Small intestine (tissue), 16 donors: ENCODE measurements at places on chromosomes 3 and 15. TPM values are rescaled to one million over a fixed set of nuclear protein-coding genes. Genes with fewer than 3 reads are reported as not detected.

ZIC1 gene
- 0.03 TPM for polyA plus RNA-seq

TTC23 gene
- 4.3 TPM for polyA plus RNA-seq

DNA sequence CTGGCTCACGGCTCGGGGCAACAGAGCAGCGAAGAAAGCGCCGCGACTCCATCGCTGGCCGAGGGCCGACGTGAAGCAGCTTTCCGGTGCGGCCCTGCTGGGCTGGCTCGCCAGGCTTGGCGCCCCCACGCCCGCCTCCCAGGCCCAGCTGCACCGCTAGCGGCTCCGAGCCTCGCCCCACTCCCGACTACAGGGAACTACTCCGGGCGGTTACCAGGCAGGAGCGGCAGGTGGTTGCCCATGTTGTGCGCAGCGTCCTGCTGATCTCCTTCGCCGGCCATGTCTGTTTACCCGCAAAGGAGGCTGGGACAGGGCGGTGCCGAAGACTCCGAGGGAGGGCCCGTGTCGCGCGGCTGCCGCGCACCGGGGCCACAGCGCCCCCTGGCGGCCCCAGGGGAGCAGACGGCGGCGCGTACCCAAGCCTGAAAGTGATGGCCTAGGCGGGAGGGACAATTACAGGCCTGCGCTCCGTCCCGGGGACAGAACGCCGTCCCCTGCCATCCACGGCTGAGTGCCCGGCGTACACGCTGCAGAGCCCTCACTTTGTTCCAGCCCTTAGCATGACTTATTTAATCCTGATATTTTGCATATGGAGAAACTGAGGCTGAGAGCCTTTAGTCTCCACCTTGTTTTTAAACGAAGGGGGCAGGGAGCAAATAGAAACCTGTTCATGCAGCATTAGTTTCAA lies at the start of gene CRBN:
TSS of gene CRBN (minus strand) at position 285 of the 688 bp plus-strand sequence. CDS start at position 281, 4 bp downstream.
- no peaks in the 10 kb centered on the region for H3K27me3 ChIP-seq
- DNase-seq, result peak; percentile 86
- H3K4me1 ChIP-seq, result peaks cover 9% of the 10 kb centered on the region
- H3K4me3 ChIP-seq, result peak within 1 kb of the TSS; percentile 92
- peak within 1 kb of the TSS; percentile 30 for H3K27ac ChIP-seq
- peaks cover 2% of the 10 kb centered on the region for H3K36me3 ChIP-seq

- H3K4me1 ChIP-seq, result no peaks in the 10 kb centered on the region
- DNase-seq, result no peak
- H3K36me3 ChIP-seq, result no peaks in the 10 kb centered on the region
- no peaks in the 10 kb centered on the region for H3K27me3 ChIP-seq
- H3K27ac ChIP-seq, result no peak overlapping the region
Observed at GRCh38 chr3:52502001-52502400, 6.9 kb downstream of the STAB1 start.

- no peaks in the 10 kb centered on the region for H3K4me1 ChIP-seq
- H3K27me3 ChIP-seq, result no peaks in the 10 kb centered on the region
- no peaks in the 10 kb centered on the region for H3K36me3 ChIP-seq
- H3K27ac ChIP-seq, result no peak overlapping the region
Observed at GRCh38 chr3:82462977-82463376, 701.5 kb upstream of the GBE1 start.

DNA sequence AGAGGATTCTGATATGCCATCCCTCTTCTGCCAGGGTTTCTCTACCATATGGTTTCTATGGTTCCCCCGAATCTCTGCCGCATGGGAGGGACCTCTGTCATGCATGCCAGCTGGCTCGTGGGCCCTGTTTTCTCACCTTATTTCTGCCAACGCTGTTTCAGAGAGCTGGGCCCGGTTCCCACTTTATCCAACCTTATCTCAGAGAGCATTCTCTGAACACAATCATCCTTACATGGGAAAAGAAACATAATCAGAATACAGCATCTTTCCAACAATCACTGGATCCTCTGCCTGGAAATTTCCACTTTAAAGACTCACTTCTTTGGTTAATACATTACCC lies 234.5 kb upstream of the ZBTB20 start:
- no peaks in the 10 kb centered on the region for H3K36me3 ChIP-seq
- no peak overlapping the region for H3K27ac ChIP-seq
- no peak overlapping the region for H3K4me3 ChIP-seq
- no peaks in the 10 kb centered on the region for H3K4me1 ChIP-seq
- DNase-seq, result no peak
- no peaks in the 10 kb centered on the region for H3K27me3 ChIP-seq
